MG63 (cell line): ENCODE measurements at places on chromosomes 3 and 15.

GRCh38 chr15:99137877-99138276 is 33.0 kb downstream of the SYNM start:
- no peak for DNase-seq

- DNase-seq = no peak
Observed at GRCh38 chr3:31896026-31896425, 85.0 kb downstream of the OSBPL10 start.

DNA sequence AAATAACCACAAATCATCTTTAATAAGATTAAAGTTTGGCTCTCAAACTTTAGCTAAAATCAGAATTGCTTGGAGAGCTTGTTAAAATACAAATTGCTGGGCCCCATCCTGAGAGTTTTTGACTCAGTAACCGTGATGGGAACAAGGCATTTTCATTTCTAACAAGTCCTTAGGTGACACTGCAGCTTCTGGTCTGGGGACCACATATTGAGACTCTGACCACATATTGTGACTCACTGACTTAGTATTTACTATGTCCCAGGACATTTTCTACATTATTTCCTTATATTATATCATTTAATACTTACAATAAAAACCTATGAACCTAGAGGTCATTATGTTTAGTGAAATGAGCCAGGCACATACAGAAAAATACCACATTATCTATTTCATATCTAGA is 164.5 kb downstream of the ZMAT3 start:
- no peak for DNase-seq

DNA sequence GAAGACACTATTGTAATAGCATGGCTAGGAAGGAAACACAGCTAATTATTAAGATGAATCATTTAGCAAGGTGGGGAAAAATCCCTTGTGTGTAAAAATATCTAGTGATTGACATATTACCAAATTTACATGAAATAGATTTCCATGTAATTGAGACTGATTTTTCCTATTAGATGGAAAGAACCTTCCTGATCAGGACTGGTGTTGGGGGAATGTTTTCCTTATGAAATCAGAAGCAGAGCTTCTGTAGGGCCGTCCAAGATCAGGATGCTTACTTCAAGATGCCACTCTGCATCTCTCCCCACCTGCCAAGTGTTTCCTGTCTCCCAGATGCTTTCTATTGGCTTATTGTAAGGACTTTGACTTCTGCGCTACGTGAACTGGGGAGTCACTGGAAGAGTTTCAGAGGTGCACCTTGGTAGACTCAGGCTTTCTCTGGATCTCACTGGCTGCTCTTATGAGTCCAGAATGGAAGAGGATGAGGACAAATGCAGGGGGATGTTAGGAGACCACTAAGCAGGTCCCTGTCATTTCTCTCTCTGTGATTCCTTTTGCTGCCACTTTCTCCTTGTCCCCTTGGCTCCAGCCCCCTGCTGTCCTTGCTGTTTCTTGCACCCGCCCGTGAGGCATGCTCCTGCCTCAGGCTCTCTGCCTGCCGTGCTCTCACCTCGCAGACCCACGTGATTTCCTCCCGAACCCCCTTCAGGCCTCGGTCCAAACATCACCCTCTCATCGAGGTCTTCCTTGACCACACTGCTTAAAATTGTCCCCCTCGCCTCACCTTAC is 30.1 kb downstream of the BTD start:
- DNase-seq = no peak

DNA sequence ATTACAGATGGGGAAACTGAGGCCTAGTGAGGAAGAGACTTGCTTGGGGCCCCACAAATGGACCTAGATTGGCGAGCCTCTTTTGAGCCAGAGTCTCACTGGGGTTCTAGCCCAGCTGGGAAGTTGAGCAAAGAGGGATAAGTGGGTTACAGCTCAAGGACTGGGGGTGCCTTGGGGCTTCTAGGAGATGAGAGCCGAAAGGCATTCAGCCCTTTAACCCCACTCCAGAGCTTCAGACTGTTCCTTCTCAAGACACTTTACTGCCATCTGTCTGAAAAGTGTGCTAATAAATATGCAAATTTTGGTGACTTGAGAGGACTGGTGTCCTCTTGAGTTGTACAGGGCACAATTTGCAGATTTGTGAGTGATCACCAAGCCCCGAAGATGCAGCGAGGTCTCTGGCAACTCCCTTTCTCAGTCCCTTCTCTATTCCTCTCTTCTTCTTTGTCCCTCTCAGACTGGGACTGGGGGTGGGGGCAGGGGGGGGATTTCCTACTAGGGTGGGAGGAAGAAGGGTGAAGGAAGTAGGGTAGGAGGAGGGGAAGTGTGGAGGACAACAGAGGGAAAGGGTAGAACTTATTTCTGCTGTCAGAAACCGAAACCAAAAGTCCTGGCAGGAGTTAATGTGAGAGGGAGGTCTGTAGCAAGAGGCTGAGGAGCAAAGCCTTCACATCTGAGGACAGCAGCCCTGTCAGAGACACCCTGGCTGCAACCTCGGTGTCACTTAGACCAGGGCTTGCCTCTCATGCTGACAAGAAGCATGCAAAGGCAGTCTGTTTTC is 16.2 kb upstream of the ANKDD1A start:
- no peak for DNase-seq

DNA sequence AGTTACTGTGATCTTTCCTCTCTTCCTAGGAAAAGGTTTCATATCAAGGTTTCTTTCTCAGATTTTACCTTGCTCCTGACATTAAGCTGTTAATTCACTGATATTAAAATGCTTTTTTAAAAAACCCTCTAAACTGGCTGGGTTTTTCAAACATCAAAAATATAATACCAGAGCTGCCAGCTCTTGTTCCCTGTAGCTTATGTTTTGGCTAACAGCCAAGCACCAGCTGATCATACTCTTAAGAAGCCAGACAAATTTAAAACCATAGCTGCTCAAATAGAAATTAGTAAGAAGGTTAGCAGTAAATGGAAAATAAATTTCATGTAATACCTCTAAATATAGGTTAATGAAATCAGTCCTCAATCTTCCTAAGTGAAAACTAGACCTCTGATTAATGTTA is 657.5 kb downstream of the GRM7 start:
- DNase-seq = no peak

- DNase-seq = no peak
Observed at GRCh38 chr3:24476871-24477656, 17.6 kb downstream of the THRB start.

- no peak for DNase-seq
Observed at GRCh38 chr3:123634149-123635051, 49.5 kb upstream of the HACD2 start.

- DNase-seq = no peak
Observed at GRCh38 chr3:61855211-61855610, 293.8 kb downstream of the PTPRG start.

GRCh38 chr3:103818398-103818797 is 1383.6 kb downstream of the ZPLD1 start:
- no peak for DNase-seq

DNA sequence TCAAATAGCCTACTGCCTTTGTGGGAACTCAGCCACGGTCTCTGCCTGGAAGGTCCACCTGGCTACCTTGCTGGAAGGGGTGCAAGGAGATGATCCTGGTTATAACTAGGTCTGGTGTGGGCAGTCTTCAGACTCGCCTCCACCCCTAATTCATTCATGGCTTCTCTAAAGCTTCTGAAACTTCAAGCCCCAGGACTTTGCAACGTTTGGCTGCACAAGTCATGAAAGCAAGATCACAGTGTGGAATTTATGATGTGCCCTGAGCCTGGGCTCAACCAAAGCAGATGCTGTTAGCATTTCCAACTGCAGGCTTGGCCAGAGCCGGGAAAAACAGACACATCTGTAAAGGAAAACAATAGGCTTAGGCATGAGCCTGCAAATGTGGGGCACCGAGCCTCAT is 200.4 kb upstream of the WNT5A start:
- no peak for DNase-seq

DNA sequence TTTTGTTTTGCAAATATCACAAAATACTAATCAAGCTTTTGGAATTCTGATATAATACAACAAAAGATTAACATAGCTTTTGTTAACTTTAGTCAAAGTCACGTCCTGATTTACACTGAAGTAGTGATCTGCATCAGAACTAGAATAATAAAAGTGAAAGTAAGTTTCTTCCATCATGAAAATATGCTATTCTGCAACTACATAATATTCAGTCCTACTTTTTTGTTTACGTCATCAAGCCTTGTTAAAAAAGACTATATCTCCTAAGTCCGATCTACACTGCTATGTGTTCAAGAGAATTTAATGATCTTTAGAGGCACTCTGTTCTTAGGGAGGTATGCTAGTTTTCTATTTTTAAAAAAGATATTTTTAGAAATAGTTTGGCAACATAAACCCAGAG is 330.1 kb downstream of the ARPP21 start:
- DNase-seq = no peak

GRCh38 chr3:191882289-191882688 is 421.3 kb downstream of the PYDC2 start:
- no peak for DNase-seq

GRCh38 chr15:90664650-90665287 is 52.4 kb upstream of the BLM start:
- peak; percentile 21 for DNase-seq

GRCh38 chr3:9862391-9863057 is 17.5 kb downstream of the CIDEC start:
- DNase-seq = no peak
